Activated T-cell treated with anti-CD3 and anti-CD28 coated beads for 1 hour (primary cell): ENCODE measurements at places on chromosomes 16 and 17.

DNA sequence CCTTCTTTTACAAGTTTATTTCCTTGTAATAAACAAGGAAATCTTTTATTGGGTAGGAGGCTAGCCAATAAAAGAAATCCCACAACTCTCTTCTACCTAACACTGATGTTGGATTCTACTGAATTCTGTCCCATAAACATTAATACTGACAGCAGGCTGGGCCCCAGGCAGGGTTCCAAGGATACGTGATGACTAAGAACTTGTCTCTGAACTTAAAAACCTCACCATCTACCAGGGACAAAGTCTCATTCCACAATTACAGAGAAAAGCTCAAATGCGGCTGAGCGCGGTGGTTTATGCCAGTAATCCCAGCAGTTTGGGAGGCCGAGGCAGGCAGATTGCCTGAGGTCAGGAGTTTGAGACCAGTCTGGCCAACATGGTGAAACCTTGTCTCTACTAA lies 64.9 kb downstream of the ARHGAP17 start:
- DNase-seq = no peak

- peak; percentile 61 for DNase-seq
Observed at GRCh38 chr17:40075201-40075941, 12.6 kb downstream of the THRA start.

DNA sequence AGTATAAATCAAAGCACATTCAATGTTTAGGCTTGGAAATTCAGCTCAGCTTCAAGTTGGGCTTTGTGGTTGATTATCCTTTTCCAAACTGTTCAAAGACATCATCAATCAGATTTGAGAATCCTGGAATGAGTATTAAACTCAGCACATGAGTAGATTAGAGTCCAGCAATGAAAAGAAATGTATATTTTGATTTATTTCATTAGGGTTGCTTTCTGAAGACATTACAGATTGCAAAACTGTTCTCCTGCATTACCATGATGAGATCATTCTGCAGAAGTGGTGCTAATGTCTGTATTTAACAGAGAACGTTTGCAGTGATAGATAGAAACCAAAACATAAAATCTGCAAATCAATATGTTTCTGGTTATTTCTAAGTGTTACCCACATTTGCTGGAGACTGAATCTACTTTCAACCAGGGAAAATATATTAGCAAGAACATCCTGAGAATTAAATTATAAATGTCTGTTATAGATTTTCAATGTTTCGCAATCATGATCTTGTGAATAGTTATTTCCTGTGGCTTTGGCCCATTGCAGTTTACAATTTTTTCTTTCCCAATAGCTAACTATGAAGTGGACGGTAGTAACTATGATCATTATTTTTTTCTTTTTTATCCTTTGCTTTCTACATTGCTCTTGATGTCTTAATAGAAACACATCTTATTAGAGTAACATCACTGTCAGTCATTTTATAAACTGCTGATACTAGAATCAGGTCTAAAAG lies 1125.7 kb upstream of the GOT2 start:
- DNase-seq = no peak

- no peak for DNase-seq
Observed at GRCh38 chr17:75846692-75847613, 2.7 kb upstream of the UNC13D start.

DNA sequence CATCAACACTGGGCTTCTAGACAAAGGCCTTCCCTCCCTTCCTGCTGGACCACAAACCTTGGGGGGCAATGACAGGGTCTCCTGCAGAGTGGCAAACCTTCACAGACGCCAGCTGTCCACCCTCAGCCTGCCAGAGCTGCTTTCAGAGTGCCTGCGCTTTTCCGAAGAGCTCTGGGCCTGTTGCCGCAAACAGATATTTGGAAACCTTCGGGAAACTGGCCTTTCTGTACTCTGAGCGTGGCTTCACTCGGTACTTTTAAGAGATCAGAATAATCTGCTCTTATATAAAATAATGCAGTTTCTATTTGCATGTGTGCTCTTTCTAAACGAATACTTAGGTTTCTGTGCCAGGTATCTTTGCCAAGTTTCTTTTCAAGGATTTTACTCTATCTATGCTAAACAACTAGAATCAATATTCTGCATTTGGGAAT lies 152.1 kb upstream of the CHMP6 start:
- no peak for DNase-seq

DNA sequence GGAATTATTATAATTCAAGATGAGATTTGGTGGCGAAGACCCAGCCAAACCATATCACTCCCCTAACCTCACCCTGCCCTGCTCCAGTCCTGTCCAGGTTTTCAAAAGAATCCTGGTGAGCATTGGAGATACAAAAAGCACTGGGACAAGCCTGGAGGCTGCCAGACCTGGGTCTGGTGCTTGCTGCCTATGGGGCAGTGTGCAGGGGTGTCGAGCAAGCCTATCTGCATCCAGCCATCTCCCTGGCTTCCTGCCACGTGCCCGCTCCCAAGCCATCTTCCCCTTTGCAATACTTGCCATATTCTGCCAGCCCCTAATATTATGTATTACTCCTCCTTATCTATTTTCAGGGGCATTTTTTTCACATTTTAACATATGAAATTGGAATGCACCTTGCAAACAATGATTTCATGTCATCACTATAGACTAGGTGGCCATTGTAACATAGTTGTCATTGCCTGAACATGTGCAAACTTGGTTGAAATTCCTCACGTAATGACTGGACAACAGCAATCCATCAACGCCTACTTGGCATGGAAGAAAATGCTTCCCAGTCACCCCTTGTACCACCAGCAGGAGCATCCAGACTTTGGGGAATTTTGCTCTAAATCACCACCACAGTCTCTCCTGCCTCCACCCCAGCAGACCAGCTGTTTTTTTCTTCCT lies 8.1 kb upstream of the KDM8 start:
- no peak for DNase-seq

- peak; percentile 93 for DNase-seq
Observed at GRCh38 chr17:7242717-7243452, 636 bp upstream of the GABARAP start.

- no peak for DNase-seq
Observed at GRCh38 chr16:57534881-57535658, 1.3 kb downstream of the CCDC102A start.

- DNase-seq = no peak
Observed at GRCh38 chr17:39000021-39000601, 32.9 kb upstream of the FBXO47 start.

- DNase-seq = peak; percentile 35
Observed at GRCh38 chr16:3654249-3654991, at the start of gene DNASE1. DNASE1 (plus strand) TSS chr16:3654691; CDS start chr16:3655374, 683 bp downstream.

DNA sequence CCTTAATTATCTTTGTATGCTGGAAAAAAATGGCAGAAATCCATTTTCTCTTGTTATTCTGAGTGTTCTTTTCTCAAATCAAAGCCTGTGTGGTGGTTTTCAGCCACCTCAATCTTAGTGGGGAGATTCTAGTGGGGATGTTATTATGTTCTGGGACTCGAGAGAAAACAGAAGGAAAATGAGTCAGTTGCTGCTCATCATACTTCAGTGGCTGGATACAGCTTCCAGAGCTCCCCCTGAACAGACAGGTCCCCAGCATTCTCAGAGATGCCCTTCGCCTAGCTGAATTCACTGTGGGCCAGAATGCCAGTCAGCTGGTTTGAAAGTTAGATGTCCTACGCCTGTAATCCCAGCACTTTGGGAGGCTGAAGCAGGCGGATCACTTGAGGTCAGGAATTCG lies 8.5 kb downstream of the ST6GALNAC1 start:
- DNase-seq = no peak

DNA sequence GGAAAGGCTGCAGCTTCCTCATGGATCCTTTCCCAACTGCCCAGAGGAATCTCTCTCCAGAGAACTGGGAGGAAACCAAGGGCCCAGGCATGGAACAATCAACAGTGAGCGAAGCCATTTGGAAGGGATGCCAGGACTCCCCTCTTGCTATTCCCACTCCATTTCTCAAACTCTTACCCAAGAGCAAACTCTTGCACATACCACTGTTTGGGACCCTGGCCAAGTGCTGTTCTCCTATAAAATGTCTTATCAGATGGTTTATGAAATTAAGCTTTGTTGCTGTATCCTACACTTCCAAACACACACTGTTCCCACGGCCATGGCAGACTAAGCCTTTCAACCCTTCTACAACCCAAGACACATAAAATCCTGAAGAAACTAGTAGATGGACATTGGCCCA lies 48.3 kb upstream of the AXIN2 start:
- DNase-seq = no peak

GRCh38 chr17:751269-752001 lies 629 bp downstream of the GEMIN4 start:
- DNase-seq = peak; percentile 47

DNA sequence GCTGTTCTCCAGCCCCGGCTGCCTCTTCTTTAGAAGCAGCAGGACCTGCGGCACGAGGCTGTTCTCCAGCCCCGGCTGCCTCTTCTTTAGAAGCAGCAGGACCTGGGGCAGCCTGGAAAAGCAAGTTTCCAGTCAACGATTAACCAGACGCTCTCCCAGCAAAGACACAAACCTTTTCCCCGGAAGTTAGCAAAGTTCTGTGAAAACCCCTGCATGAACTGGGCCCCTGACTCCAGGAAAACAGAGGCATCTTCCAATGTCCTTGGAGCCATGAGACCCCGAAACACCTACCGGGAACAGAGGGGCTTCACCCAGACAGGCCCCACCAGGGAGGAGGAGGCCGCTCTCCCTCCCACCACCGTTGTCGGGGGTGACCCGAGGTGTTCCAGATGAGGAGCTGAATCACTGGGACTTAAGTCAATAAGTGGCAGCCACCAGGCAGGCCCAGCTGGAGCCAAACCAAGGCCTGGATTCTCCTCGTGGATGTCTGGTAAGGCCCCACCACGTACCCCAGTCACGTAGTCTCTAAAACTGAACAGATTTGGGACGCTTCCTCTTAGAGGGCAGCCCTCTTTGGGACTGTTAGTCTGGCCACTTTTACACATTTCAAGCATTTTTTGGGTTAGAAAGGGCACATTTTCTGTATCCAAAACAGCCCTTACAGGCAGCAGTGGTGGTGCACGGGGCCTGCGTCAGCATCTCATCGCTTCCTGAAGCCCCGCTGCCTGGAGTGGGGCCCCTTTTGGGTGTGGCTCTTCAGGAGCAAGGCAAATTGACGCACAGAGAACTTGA lies at the start of gene RPH3AL:
RPH3AL (minus strand) TSS at position 387 of the 792 bp plus-strand sequence. CDS start 25,264 bp downstream, outside the sequence.
- no peak for DNase-seq

- DNase-seq = no peak
Observed at GRCh38 chr16:84754956-84755672, 55.3 kb downstream of the USP10 start.

DNA sequence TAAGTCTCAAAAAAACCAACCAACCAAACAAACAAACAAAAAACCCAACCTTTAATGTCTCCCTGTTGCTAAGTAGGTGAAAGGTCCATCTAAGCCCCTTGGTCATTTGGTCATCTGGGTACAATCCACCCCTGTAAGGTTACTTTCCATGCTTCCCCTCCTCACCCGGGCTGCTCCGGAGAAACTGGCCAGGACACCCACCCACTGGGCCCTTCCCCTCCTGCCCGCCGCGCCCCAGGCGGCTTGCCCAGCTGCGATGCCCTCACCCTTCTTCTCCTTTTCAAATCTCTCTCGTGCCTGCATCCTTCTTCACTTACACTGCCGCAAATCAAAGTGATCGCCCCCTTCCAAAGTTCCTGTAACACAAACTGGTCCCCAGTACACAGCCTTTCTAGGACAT lies 2.0 kb downstream of the NTAN1 start:
- DNase-seq = no peak

GRCh38 chr16:84278968-84279367 lies 15.7 kb upstream of the WFDC1 start:
- no peak for DNase-seq

GRCh38 chr17:64455993-64456885 lies 7.3 kb downstream of the MILR1 start:
- DNase-seq = no peak

DNA sequence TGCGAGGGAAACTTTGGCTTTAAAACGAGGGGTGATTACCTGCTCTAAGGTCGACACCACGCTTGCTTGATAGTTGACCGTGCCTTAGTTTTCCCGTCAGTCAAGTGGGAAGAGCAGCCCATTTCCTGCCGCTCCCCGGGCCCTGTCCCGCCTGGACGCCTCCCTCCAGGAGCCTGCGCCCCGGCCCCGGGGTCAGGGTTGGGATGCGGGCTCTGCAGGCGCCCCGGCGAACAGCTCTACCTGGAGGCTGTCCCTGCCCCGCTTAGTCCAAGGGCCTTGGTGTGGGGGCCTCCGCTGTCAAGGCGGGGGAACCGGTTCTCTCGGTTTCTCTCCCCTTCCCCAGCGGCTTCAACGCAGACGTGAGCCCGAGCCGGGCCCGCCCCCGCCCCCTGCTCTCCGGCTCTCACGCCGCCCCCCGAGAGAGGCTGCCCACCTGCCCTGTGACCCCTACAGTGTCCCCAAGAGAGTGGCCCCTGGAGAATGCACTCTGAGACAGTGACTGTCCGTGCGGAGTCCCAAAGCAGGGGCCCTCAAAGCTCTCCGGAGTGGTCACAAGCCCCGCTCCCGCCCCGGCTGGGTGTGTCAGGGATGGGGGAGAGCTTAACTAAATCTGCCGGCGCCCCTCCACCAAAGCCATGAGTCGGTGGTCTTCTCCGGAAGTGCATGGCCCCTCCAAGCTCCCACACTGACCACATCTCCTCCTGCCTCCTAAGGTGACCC lies 117.4 kb upstream of the SMURF2 start:
- no peak for DNase-seq

GRCh38 chr16:46785076-46785845 lies 37.1 kb upstream of the MYLK3 start:
- no peak for DNase-seq

- DNase-seq = no peak
Observed at GRCh38 chr17:81162491-81162890, 2.8 kb upstream of the PVALEF start.
